ENCODE measurements at places on chromosomes 11 and 22. TPM values are rescaled to one million over a fixed set of nuclear protein-coding genes. Genes with fewer than 3 reads are reported as not detected.

UBQLNL gene
- under 0.01 TPM for total RNA-seq

BCO2 gene
- total RNA-seq = 1.0 TPM

DCDC1 gene
- 0.17 TPM for total RNA-seq

PGAP2 gene
- 12.4 TPM for total RNA-seq

DNA sequence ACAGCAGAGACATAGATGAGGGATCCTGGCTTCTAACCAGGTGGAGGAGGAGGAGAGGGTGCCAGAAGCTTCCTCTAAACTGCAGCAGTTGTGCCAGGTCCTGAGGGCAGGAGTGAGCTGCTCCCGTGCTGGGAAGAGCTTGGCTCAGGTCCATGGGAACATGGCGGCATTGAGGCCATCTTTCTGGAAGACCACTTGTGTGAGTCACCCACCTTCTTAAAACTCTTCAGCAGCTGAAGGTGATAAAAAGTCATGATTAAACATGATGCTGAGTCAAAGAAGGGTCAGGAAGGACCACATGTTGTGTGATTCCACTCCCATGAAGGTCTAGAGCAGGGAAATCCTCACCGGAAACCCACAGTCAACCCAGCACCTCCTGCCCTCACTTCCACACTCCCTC, 35.1 kb downstream of the LINC01488 start:
- peaks cover 4% of the 10 kb centered on the region for H3K4me1 ChIP-seq
- H3K4me3 ChIP-seq = no peak overlapping the region
- no peak for DNase-seq
- no peak overlapping the region for H3K27ac ChIP-seq
- H3K36me3 ChIP-seq = no peaks in the 10 kb centered on the region

- no peaks in the 10 kb centered on the region for H3K4me1 ChIP-seq
- H3K36me3 ChIP-seq = no peaks in the 10 kb centered on the region
- H3K27me3 ChIP-seq = no peaks in the 10 kb centered on the region
- DNase-seq = peak; percentile 68
These were observed 253.0 kb upstream of the CCDC179 start for GRCh38 chr11:23112987-23113886.

DNA sequence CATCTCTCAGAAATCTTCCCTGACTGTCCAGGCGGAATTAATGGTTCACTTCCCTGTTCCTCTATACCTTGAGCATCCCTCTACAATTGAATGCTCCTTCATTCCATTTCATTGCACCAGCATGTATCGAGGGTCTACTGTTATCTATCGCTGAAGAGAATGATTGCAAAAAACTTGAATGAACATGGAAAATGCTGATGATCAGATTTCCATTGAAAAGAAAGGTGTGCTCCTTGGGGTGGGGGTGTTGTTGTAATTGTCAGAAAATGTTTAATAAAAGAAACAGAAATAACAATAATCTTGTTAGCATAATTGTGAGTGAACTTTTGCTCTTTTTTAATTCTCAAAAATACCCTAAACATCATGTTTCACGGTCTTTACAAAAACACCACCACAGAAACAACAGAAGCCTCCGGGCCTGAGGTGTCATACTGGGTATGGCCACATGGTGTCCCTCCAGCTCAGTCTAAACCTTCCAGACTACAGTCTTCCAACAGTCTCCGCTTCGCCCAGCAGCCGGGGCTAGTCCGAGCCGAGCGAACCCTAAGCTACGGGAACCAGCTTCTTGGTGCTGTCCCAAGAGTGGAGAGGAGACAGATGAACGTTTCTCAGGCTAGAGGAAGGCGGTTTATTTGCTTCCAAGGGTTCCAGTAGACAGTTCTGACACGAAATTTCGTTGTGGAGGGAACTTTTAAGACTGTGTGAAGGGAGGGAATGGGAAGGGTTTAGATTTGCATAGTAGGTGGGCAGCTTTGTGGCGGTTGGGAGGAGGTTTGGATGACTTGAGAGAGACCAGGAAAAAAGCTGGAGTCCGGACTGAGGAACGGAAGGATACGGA, 75.8 kb upstream of the ZBED5 start:
- no peaks in the 10 kb centered on the region for H3K4me1 ChIP-seq
- peak; percentile 89 for DNase-seq
- no peak overlapping the region for H3K27ac ChIP-seq
- H3K27me3 ChIP-seq = no peaks in the 10 kb centered on the region
- H3K36me3 ChIP-seq = no peaks in the 10 kb centered on the region

DNA sequence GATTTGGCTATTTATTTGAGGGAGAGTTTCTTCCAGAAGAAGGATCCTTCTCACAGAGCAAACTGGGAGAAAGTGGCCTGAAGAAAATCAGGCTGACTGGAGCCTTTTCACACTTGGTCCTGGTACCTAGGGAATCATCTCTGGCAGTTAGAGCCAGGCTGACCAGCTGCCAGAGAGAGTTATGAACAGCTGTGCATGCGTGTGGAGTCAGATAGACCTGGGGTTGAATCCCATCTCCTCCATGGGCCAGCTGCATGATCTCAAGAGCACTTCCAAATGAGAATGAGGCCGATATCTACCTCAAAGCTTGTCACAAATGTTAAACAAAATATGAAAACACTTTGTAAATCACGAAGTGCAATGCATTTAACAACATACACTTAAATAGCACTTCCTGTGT, 390.0 kb downstream of the TENM4 start:
- no peak overlapping the region for H3K4me3 ChIP-seq
- no peaks in the 10 kb centered on the region for H3K36me3 ChIP-seq
- peaks cover 6% of the 10 kb centered on the region for H3K4me1 ChIP-seq
- no peak overlapping the region for H3K27ac ChIP-seq
- peak; percentile 96 for DNase-seq

DNA sequence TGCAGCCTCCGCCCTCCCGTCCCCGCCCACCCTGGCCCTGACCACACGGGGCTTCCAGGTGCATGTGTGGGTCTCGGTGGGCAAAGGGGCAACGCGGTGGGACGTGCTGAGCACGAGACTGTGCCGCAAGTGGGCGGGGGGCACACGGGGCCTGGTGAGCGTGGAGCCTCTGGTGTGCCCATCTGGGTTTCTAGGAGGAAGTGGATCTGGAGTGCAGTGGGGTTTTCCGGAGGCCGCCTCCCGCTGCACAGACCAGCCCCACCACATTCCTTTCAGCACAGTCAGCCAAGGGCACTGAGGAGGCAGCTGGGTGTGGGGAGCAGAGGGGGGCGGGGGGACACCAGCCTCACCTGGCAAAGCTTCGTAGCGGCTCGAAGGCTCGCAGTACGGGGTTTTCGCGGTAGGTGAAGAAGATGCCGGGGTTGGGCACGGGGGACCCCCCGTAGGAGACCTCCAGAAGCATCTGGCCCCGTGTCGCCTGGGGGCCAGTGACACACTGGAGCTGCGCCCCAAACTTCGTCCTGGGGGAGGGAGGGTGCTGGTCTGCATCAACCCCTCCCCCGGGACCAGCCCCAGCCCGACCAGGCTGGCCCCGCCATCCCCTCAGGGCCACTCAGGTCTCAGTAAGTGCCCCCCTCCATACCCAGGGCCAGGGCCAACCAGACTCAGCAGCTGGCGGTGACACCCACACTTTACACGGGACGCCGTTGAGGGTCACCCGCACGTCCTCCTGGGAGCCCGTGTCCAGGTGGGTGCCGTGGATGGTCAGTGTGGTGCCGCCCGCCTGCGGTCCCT, 12.4 kb upstream of the MAPK11 start:
- no peaks in the 10 kb centered on the region for H3K27me3 ChIP-seq
- H3K36me3 ChIP-seq = peaks cover 74% of the 10 kb centered on the region
- DNase-seq = peak; percentile 86
- peaks cover 5% of the 10 kb centered on the region for H3K4me1 ChIP-seq

- no peak for DNase-seq
- H3K27ac ChIP-seq = no peak overlapping the region
- H3K36me3 ChIP-seq = no peaks in the 10 kb centered on the region
These were observed 112.2 kb downstream of the NCAM1 start for GRCh38 chr11:113073290-113073953.

- no peak for DNase-seq
- H3K4me1 ChIP-seq = no peaks in the 10 kb centered on the region
- no peaks in the 10 kb centered on the region for H3K36me3 ChIP-seq
- peaks cover 9% of the 10 kb centered on the region for H3K27me3 ChIP-seq
- H3K4me3 ChIP-seq = no peak overlapping the region
These were observed 29.9 kb downstream of the SERPINH1 start for GRCh38 chr11:75591966-75592365.

DNA sequence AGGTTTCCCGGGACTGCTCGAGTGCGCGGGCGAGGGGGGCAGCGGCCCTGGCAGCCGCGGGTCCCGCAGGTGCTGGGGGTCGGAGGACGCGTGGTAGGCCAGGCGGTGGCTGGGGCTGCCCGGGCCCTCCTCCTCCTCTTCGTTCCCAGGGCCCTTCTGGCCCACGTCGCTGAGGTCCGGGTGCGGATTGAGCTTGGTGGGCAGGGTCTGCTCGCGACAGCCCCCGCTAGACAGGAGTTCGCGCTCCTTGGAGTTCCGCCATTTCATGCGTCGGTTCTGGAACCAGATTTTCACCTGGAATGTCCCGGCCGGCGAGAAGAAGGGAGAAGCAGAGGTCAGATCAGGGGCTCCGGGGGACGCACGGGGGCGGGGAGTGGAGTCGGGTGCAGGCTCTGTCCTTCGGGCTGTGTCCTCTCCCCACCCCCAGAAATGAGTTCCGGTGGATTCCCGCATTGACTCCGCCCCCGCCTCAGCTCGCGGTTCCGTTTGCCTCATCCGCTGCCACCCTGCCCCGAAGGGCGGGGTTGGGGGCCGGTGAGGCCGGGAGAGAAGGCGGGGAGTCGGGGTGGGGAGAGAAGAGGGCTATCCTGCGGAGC, 3.9 kb downstream of the DBX1 start:
- no peaks in the 10 kb centered on the region for H3K4me1 ChIP-seq
- no peak overlapping the region for H3K27ac ChIP-seq
- no peak overlapping the region for H3K4me3 ChIP-seq
- no peak for DNase-seq
- no peaks in the 10 kb centered on the region for H3K36me3 ChIP-seq

- DNase-seq = no peak
- no peak overlapping the region for H3K27ac ChIP-seq
- peaks cover 2% of the 10 kb centered on the region for H3K4me1 ChIP-seq
- no peaks in the 10 kb centered on the region for H3K27me3 ChIP-seq
- H3K36me3 ChIP-seq = no peaks in the 10 kb centered on the region
These were observed 77.2 kb downstream of the SIK3 start for GRCh38 chr11:117020869-117021564.

Data from fibroblast of lung (primary cell).